Activated CD8-positive, alpha-beta T cell treated with anti-CD3 and anti-CD28 coated beads for 36 hours (primary cell): ENCODE measurements at places on chromosomes 2 and 18.

DNA sequence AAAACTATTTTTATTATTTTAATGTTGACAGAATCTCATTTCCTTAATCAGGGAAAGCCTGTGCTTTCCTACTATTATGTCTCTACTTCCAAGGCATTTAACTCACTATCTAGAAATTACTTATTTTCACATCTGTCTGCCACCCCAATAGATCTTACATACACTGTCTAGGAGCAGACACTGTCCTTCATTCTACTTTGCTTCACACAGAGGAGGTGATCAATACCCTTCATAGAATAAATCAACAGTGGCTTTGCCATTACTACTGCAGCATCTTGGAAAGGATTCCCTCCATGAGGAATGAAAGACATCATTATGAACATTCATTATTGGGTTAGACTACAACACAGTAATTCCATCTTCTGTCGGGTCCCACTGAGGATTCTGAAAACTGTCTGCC, 31.7 kb downstream of the CDH20 start:
- no peak for DNase-seq

- DNase-seq = no peak
Measured at GRCh38 chr2:53500181-53500580, 267.4 kb upstream of the CHAC2 start.

- no peak for DNase-seq
Measured at GRCh38 chr2:158112992-158113391, 11.3 kb downstream of the UPP2 start.

- no peak for DNase-seq
Measured at GRCh38 chr18:31658670-31659575, 25.5 kb downstream of the B4GALT6 start.

- no peak for DNase-seq
Measured at GRCh38 chr18:9086015-9086414, 16.5 kb upstream of the NDUFV2 start.

DNA sequence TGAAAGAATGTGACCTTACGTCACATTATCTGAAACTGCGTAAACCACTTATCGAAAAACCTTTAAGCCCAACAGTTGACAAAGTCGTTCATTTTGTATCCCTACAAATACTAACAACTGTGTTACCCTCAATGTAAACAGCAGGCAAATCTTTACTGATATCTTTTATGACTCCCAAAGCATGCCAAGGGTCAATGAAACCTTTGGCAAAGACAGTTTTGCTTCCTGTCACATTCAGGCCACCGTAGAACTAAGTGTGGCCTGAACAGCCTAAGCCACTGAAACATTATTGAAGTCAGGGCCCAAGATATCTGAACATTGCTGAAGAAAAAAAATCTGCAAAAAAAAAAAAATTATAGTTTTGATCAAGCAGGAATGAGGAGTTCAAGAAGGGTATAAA, 77.3 kb downstream of the FAM124B start:
- DNase-seq = no peak
